ENCODE measurements at places on chromosomes 16 and 17.

DNA sequence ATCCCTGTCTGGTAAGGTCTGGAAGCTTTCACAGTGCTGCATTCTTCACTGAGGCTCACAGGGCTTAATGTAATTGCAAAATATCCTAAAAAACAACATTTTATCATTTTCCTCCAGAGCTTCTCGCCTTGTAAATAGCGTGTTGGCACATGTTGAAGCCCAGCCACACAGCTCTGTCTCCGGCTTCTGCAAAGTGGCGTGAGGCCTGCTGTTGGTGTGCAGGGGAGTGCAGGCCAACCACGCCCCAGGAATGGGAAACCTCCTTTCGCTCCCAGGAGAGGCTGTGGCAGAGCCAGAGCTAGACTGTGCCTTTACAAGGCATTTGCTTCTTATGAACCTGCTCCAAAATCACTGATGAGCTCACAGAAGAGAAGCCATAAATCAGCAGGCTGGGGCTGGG, 248.2 kb upstream of the MAF start:
- DNase-seq, result no peak

DNA sequence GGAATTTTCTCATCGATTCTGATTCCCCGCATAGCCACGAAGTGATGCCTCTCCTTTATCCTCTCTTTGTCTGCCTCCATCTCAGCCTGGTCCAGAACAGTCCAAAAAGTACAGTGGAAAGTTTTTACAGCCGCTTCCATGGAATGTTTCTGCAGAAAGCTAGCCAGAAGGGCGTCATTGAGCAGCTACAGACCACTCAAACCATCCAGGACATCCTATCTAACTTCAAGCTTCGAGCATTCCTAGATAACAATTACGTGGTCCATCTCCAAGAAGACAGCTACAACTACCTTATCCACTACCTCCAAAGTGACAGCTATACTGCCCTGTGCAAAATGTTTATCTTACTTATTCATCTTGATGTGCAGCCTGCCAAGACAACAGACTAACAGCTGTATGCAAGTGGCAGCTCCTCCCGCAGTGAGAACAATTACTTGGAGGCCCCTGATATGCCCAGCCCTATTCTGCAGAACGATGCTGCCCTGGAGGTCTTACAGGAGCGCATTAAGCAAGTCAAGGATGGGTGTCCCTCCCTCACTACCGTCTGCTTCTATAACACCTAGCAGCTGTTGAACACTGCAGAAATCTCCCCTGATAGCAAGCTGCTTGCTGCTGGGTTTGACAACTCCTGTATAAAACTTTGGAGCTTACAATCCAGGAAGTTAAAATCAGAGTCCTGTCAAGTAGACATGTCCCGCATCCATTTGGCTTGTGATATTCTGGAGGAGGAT, 38.9 kb downstream of the SLFN12L start:
- DNase-seq, result no peak

DNA sequence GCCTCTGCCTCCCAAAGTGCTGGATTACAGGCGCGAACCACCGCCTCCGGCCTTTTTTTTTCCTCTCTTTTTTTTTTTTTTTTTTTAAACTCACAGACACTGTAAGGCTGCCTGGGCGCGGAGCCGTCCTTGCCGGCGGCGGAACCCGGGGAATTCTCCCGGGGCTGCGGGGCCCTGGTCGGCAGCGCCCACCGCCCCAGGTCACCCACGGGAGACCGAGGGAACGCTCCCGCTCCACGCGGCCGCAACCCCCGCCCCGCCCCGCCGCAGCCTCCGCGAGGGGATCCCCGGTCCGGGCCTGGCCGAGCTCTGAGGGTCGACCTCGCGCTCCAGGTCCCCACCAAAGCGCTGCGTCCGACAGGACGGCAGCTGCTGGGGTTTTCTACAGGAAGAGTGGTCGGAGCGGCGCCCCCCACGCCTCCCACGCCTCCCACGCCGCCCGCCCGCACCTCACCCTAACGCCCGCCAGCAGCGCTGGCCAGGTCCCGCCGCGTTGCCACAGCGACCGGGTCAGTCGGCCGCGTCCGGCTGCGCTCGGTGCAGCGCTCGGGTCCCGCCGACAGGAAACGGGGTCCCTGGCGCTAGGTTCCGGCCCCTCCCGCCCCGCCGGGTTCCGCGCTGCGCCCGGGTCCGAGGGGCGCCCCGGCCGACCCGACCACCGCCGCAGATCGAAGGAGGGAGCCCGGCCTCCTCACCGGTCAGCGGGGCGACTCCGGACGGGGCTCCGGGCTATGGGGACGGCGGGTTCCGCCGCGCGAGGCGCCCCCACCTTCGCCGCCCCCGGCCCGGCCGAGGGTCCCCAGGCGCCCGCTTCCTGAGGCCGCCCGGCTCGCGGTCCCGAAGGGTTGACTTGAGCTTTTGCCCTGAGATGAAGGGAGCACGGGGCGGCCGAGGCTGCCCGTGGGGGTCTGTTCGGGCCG, at the start of gene CCDC57:
CCDC57 (minus strand) TSS at position 512 of the 920 bp plus-strand sequence. CDS start 10,898 bp downstream, outside the sequence.
- peak; percentile 70 for DNase-seq

GRCh38 chr16:165539-166374, at the start of gene HBM:
HBM (plus strand) TSS chr16:165978; CDS start chr16:165998, 20 bp downstream.
- no peak for DNase-seq

DNA sequence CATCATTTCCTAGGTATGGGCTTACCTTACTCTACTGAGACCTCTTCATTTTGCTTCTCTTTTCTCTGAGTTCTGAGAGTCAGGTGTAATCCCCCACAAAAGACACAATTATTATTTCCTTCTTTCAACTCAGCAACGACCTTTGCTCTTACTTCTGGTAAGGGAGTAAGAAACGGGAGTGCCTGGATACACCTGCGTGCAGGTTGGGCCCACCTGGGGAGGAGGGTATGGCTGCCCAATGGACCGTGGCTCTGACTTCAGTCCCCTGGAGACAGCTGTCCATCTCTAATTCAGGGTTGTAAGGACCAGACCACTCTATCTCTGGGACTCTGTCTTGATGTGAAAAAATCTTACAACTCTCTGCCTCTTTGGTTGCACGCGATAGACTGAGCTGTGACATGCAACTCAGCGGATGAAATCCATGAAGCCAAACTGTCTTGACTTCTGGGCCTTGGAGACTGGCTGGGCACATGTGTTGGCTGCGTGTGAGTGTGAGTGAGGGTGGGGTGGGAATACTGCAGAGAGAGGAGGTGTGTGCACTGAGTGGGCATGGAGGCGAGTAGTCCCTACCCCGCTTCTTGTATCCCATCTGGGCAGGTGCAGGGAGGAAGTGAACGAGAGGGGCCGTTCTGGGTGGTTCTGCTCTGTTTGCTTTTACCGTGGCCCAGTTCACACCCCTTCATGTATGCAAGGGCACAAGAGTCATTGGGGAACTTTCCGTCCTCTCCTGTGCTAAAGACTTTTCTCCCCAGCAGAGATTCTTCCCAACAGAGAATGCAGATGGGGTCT, 1.2 kb downstream of the TMEM238L start:
- no peak for DNase-seq

GRCh38 chr17:8057691-8058114, 18.8 kb downstream of the ALOX15B start:
- peak; percentile 63 for DNase-seq

DNA sequence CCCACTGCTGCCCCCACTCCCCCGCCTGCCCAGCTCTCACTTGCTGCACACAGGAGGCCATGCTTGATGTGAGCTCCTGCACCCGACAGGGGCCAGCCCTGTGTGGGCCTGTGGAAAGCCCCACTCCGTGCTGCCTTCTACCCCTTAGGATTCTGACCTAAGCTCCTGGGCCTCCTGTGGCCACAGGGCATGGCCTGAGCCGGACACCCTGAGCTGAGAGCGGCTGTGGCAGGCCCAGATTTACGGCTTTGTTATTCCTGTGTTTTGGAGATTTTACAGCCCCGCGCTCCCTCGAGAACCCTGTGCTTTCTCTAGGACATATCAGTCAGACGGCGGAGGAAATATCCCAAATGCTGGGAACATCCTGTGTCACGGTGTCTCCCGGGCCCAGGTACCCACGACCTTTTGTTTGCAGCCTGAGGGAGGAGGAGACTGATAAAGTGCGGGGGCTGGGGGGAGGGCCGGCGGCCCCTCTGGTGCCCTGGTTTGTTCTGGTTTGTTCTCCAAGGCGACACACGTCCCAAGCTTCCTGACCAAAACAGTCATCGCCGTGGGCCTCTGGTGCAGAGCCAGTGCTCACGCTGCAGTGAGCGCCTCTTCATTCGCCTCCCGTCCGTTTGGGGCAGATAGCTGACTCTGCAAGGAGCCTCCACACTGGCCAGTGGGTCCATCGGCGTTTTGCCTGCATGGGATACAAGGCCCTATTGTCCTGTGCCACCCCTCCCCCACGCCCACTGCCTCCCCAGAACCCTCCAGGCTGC, 363.4 kb downstream of the C16orf95 start:
- DNase-seq, result no peak

- no peak for DNase-seq
These were observed 115.4 kb downstream of the C16orf95 start for GRCh38 chr16:87201790-87202189.

GRCh38 chr17:28760601-28761562, 17.1 kb downstream of the TRAF4 start:
- no peak for DNase-seq

DNA sequence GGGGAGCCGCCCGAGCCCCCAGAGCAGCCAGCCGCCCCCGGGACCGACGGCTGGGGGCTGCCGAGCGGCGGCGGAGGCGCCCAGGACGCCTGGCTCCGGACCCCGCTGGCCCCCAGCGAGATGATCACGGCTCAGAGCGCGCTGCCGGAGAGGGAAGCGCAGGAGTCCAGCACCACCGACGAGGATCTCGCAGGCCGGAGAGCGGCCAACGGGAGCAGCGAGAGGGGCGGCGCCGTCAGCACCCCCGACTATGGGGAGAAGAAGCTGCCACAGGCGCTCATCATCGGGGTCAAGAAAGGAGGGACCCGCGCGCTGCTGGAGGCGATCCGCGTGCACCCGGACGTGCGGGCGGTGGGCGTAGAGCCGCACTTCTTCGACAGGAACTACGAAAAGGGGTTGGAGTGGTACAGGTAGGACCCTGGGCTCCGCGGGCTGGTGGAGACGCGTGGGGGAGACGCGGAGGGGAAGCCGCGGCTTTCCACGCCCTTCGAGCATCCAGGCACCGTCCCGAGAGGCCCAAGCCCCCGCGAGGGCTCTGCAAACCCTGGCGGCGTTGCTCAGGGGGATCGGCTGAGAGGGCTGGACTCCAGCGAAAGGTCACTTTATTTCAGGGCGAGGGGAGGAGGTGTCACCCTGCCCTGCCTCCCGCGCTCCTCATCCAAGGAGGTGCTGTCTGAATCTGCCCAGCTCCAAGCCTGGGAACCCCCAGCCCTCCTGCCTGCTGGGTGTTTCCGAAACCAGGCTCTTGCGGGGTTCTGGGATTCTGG, 1.2 kb downstream of the HS3ST4 start:
- no peak for DNase-seq

DNA sequence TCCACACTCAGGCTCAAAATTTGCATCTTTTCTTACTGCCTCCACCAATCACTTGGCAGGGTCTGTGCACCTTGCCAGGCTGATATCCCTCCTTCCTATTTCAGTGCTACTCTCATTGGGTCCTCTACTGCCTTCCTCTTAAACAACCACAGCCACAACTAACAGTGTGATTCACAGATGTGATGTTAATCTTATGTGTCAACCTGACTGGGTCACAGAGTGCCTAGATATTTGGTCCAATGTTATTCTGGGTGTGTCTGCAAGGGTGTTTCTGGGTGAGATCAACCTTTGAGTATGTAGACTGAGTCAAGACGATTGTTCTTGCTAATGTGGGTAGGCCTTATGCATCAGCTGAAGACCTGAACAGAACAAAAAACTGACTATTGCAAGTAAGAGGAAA, 51.3 kb upstream of the IRX6 start:
- no peak for DNase-seq

DNA sequence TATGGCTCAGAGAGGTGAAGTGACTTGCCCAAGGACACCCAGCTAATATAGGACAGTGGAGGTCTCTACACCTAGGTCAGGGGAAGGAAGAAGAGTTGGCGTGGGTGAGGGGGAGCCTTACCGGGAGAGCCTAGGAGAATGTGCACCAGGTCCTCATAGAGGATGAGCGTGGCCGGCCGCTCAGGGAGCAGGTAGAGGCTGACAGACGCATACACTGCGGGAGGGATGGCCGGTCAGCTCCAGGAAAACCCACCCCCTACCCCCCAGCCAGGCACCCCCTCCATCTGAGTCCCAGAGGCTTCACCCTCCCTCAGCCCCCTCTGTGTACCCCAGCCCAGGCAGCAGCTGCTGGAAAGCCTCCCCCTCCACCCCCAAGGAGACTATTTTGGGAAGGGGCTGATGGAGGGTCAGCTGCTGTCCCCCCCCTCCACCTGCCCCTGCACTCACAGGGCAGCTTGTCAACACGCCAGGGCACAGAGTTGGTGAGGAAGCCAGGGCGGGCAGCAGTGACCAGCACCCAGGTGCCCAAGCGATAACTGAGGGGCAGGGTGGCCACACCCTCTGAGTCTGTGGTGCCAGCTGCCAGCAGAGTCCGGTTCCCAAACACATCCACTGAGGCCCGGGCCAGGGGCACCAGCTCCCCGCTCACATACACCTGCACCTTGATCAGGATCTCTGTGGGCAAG, 4.1 kb downstream of the FAM171A2 start:
- DNase-seq, result no peak

- DNase-seq, result no peak
These were observed 10.3 kb downstream of the CD300LB start for GRCh38 chr17:74520790-74521480.

DNA sequence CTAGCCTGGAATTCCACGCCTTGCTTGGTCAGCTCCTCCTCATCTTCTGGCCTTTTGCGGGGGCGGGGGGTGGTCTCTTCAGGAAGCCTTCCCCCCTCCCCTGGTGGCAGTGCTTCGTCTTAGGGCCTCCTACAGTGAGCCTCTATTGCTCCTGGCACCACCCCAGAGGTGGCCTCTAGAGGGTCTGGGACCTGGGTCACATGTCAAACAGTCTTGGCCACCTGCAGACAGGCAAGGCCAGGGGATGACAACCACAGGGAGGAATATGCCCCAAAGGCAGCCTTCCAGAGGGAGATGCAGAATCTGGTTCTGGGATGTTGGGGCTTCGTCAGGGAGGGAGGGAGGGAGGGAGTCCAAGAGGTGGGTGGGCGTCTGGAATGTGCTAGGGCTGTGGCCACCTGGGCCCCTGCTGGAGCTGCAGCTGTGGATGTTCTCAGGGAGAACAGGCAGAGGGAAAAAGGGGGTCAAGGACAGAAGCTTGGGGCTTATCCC, 50.6 kb downstream of the SMPD3 start:
- DNase-seq, result no peak

DNA sequence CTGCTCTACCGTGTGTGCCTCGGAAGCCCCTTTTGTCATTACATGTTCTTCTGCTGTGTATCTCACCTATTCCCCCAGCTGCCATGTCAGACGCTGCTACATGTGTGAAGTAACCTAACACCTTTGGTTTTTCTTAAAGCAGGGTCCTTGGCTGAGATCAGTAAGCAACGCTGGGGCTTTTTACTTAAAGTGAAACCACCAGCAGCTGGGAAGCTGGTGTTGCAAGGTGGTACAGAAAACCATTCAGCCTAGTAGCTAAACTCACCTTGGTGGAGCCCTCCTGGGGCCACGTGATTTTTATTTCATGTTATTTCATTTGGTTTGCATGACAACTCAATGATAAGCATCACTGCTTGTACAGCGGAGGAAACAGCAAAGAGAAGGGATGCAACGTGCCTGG, 62.6 kb downstream of the PLCG2 start:
- DNase-seq, result no peak

DNA sequence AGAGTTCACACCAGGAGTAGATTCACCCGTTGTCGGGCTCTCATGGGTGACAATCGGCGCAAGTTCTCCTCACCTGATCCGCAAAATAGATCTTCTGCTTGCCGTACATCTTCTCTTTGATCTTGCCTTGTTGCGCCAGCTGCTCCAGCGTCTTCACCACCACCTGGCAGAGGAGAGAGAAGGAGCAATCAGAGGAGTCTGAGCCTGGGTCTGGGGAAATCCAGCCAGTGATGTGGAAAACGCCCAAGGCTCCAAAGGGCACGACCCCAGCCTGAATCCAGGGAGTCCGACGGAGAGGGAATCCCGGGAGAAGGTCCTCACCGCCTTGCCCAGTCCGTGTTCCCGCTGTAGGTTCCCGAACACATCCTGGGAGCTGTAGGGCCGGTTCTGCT, 393 bp downstream of the PSMC3IP start:
- peak; percentile 57 for DNase-seq

All from DND-41 (cell line).